ENCODE measurements at places on chromosomes 3 and 15.

- DNase-seq: no peak
These were observed 1.3 kb downstream of the SCAANT1 start for GRCh38 chr3:63910891-63911290.

GRCh38 chr15:83892498-83892897 is 238.6 kb downstream of the ADAMTSL3 start:
- no peak for DNase-seq

DNA sequence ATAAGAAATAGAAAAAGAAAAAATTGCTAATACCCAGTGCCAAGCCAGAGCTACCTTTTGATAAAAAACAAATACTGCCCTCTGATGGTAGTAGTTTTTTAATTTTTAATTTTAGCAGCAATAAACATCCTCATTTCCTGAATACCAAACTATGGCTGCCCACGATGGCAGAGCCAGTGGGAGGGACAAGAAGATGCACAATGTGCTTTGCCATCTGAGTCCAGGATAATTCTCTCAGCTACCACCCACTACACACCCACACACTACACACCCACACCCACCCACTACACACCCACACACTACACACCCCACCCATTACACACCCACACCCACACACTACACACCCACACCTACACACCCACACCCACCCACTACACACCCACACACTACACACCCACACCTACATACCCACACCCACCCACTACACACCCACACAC is 17.8 kb downstream of the CEP19 start:
- no peak for DNase-seq

- no peak for DNase-seq
These were observed 13.3 kb downstream of the ABHD2 start for GRCh38 chr15:89101302-89102193.

DNA sequence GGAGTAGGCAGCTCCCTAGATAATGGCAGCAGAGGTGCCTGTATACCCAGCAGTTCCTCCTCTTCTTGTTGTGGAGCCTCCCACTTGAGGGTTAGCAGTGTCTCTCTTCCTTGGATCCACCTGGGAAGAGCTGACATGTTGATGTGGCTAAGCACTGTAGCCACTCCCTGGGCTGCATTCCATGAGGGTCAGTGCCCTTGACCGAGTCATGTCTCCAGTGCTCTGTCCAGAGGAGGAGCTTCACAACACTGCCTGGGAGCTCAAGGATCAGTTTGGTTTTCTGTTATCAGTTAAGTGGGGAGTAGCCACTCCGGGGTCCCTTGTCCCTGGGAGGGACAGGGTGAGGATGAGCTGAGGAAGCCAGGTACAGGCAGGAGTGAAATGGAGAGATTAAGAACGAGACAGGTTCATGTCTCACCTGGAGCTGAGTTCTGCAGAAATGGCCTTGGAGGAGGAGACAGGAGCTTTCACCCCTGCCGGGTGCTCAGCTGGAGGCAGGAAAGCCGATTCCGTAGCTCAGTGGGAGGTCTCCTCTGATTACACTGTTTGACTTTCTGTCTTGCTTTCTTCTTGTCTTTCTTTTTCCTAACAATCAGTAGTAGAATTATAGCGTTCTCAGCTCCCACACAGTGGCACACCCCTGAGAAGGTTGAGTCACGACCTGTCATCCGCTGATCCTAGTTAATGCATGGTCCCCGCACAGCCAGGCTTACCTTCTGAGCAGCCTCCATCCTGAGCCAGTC is 57.9 kb upstream of the SEC22A start:
- DNase-seq: no peak

- no peak for DNase-seq
These were observed 15.8 kb downstream of the IGSF11 start for GRCh38 chr3:119018690-119019463.

DNA sequence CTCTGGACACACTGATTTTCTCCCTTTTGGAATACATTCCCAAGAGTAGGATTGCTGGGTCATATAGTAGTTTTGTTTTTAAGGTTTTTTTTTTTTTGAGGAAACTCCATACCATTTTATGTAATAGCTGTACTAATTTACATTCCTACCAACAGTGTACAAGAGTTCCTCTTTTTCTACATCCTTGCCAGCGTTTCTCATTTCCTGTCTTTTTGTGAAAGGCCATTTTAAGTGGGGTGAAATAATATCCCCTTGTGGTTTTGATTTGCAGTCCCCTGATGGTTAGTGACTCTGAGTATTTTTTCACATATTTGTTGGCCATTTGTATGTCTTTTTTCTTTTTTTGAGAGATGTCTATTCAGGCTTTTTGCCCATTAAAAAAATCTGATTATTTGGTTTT is 1205.5 kb downstream of the ROBO1 start:
- no peak for DNase-seq

- peak; percentile 85 for DNase-seq
These were observed at the start of gene MYLK for GRCh38 chr3:123884203-123884831. Gene MYLK (minus strand): TSS chr3:123884332. CDS start chr3:123793841, 90,491 bp downstream.

DNA sequence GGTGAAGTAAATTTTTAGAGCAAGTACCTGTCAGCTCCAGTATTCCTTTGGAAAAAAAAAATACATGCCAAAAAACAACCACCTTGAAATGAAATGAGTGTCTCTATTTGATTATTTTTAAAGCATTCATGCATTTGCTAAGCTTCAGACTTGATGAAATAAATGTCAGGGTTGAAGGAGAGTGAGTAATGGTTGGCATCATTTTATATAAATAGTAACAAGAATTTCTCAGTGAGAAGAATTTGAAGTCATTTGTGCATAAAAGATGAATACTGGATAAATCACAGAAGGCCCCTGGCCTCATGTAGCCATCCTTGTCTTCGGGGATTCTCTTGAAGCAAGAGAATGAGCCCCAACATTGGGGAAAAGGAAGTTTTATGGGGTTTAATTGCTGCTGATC is 318.4 kb downstream of the LPP start:
- no peak for DNase-seq

- no peak for DNase-seq
These were observed 42.9 kb downstream of the PLCH1 start for GRCh38 chr3:155701882-155702465.

DNA sequence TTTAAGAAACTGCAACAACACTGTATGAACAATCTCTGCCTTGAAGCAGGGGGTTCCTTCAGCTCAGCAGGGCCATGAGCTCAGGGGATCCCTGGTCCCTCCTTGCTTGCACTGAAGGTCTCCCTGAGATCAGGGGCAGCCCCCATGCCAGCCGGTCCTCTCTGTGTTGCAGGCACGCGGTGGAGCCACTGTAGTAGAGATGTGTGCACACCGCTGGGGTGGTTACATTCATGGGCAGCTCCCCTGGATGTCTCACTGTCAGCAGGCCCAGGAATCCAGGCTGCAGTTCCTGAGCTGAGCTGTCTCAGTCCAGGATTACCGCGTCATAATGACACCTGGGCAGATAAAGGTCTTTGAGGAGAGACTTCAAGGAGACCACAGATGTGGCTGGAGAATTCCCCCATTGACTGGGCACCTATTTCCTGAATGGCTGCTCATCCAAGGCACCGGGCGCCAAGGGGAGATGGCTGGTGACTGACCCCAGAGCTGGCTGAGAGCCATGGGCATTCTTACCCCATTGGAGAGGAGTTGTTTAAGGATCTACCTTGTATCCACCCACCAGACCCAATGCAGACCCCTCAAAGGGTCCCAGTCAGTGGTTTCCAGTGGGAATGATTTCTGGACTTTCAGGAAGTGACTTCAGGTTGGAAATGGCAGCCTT is 10.4 kb upstream of the KLF13 start:
- DNase-seq: no peak

GRCh38 chr15:92087211-92087610 is 233.7 kb downstream of the SLCO3A1 start:
- DNase-seq: no peak

DNA sequence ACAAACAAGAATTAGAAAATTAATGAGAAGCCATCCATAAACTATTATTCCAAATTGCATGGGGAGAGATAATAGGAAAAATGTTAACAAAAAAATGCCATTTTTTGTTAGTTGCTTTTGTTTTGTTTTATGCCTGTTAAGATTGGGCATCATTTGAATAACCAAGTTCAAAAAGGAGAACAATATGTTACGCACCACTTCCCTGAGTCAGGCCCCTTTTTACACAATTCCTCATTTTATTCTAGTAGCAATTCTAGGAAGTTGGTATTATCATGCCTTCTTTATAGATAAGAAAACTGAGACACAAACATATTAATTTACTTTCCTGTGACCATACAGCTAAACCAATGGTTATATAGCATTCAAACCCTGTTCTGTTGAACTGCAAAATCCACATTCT is 736.9 kb upstream of the CCDC54 start:
- DNase-seq: no peak

DNA sequence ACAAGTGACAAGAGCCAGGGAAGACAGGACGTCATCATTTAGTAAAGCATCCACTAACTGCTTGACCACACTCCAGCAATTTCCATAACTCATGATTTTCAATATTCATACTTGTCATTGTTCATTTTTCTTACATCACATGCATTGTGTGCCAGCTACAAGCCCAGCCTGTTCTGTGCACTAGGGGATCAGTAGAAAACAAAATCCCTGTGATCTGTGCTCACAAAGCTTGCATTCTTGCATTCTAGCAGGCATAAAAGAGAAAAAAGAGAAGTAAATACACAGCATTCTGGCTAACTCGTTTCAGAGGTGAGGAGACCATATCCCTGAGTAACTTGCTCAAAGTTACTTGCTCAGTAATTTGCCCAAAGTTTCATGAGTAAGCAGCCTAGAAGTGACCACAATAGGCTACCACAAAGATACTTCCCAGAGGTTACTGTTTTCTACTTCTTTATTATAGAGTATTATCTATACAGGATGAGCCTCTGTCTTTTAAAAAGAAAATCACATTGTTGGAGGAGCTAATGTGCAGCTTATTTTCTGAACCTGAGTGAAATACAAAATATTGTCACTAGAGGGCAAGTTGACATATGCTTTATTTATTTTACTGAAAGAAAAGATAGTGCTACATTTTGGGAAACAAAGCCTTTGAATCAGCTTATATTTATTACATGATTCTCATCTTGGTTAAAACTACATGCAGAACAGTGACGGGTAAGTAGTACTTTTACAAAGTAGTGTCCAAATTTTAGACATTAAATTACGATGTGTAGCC is 701.4 kb upstream of the LMCD1 start:
- DNase-seq: no peak

- no peak for DNase-seq
These were observed 25.8 kb upstream of the MFGE8 start for GRCh38 chr15:88938802-88939485.

DNA sequence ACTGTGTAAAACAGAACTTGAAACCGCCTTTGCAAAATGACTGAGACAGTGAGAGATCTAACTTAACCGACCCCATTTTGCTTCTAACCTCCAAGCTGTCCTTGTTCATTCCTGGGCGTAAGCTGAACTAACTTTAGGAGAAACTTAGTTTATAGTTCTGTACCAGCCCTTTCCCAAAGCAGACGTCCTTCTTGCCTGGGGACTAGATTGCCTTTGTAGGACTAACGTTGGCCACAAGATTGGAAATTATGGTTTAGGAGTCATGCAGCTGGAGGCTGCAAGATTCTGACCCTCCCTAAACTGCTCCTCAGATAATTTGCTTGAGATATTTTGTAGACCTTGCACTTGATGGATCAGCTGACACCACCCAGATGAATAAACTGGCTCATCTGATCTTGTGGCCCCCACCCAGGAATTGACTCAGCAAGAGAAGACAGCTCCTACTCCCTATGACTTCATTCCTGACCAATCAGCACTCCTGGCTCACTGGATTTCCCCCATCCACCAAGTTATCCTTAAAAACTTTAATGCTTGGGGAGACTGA is 219.9 kb upstream of the PROK2 start:
- DNase-seq: no peak

DNA sequence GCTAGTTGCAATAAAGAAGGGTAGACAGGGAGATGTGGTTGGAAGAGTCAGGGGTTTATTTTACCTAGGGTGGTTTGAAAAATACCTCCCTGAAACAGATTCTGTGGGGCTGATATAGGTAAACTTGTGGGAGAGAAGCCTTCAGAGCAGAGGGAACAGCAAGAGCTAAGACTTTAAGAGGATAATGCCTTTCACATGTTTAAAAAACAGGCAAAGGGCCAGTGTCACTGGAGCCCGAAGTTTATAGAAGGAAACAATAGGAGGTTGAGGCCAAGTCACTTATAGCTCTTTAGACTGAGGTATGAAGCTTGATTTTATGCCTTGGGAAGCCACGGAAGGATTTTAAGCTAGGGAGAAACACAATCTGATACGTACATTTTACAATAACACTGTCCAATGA is 448.7 kb downstream of the TAFA4 start:
- DNase-seq: no peak

DNA sequence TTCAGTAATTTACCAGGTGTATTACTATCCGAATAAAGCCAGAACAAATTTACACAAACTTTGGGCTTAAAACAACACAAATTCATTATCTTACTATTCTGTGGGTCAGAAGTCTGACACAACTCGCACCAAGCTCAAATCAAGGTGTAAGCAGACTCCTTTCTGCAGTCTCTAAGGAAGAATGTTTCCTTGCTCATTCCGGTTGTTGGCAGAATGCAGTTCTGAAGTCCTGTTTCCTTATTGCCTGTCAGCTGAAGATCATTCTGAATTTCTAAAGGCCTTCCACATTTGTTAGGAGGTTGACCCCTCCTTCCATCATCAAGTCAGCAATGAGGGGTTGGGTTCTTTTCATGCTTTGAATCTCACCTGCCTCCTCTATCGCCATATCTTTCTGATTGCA is 183.2 kb downstream of the FHIT start:
- no peak for DNase-seq

- DNase-seq: no peak
These were observed 251.9 kb downstream of the TJP1 start for GRCh38 chr15:29570121-29570947.

DNA sequence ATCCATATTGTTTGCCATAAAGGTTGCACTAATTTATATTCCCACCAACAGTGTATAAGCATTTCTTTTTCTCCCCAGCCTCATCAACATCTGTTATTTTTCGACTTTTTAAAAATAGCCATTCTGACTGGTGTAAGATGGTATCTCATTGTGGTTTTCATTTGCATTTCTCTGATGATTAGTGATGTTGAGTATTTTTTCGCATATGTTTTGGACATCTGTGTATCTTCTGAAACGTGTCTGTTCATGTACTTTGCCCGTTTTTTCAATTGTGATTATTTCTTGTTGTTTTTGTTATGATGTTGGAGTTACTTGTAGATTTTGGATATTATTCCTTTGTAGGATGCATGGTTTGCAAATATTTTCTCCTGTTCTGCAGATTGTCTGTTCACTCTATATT is 46.5 kb downstream of the TP63 start:
- no peak for DNase-seq

DNA sequence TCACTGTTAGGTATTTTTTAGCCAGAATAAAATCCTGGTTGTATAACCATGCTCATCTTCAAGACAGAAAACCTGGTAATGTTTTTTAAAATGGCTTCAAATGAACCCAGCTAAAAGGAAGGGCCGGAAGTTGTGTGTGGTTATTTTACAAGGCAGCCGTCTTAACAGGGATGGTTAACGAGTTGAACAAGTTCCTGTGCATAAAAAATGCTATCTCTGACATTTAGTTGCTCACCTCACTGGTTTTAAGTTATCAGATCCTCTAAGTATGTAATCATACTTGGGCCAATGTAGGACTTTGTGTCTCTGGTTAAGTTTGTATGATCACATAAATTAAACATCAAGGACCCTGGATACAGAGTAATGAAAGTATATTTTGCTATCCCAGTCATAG is 2.1 kb downstream of the ATP11B start:
- no peak for DNase-seq

Data from NCI-H510A (cell line).